ENCODE measurements at places on chromosomes 1 and 21. TPM values are rescaled to one million over a fixed set of nuclear protein-coding genes. Genes with fewer than 3 reads are reported as not detected.

Gene MANEAL
- 1.9 TPM for total RNA-seq

Gene DTL
- 0.30 TPM for total RNA-seq

Gene MYOG
- not detected for total RNA-seq

Gene LCE6A
- total RNA-seq = not detected

Gene VANGL2
- total RNA-seq = 2.1 TPM

Gene CCDC17
- 1.2 TPM for total RNA-seq

Gene PDZK1
- 0.16 TPM for total RNA-seq

Gene CHI3L2
- 1.1 TPM for total RNA-seq

Gene KCNJ9
- 0.05 TPM for total RNA-seq

Gene NUDC
- total RNA-seq = 68.9 TPM

GRCh38 chr1:236403905-236404696 lies 10.0 kb downstream of the EDARADD start:
- no peak for DNase-seq

DNA sequence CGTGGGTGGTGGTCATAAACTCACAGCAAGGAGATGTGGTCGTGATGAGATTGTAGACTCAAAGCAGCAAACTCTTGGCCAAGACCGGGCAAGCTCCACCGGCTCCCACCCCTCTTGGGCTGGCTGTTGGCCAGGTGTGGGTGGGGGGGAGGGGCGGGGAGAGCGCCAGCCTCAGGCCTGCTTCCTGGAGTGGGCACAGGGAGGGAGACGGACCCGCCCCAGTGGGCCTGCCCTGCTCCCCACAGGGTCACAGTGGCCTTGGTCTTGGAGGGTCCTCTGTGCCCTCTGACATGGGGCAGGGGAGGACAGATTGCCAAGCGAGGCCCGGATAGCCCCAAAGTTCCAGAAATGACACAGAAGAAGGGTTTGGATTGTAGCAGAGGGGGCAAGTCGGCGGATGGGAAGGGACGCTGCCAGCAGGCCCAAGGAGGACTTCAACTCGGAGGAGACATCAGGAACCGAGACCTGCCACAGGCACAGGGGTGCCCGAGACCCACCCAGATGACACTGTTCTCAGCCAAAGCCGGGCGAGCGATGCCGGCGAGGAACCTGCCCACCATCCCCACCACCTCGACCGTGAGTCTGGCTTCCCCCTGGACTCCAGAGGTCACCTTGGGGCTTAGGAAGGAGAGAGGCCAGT lies 85.4 kb upstream of the ACTRT2 start:
- DNase-seq = no peak

- no peak for DNase-seq
Observed at GRCh38 chr1:220579317-220579716, 51.4 kb downstream of the MARK1 start.

- no peak for DNase-seq
Observed at GRCh38 chr1:48678710-48679505, 97.8 kb downstream of the BEND5 start.

DNA sequence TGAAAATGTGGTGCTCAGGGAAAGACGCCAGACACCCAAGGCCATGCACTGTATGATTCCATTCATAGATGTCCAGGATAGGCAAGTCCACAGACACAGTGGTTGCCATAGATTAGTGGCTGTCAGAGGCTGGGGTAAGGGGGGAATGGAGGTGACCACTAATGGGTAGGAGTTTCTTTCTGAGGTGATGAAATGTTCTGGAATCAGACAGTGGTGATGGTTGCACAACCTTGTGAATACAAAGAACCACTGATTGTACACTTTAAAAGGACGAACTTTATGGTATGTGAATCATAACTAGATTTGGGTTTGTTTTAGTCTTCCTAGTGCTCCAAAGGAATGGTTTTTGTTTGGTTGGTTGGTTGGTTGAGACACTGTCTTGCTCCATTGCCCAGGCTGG lies 51.7 kb downstream of the PRAMEF20 start:
- no peak for DNase-seq

DNA sequence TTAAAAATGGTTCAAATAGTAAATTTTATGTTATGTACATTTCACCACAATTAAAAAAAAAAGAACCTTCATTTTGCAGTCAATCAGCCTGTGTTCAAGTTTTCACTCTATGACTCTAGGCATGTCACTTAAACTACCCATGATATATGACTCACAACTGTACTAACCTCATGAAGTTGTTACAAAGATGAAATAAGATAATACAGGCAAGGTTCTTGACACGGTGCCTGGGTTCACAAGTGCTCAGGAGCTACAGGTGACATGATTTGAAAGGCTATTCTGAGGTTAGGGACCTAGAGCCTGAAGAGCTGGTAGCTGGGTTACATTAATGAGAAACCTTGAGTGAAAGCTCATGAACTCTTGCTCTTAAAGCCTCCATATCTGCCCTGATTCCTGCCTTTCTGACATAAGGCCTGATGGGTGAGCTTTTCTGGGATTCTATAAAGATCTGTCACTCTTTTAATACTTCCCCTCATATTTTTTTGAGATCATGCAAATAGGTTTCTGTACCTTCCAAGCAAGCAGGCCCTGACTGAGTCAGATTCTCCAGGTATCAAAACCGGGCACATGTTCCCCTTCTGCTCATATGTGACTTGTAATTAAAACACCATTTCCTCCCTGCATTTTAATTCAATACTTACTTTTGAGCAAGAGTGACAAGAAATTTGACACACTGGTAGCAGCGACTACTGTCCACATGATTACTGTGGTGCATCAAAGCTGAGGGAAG lies 34.0 kb downstream of the PCSK9 start:
- DNase-seq = no peak

DNA sequence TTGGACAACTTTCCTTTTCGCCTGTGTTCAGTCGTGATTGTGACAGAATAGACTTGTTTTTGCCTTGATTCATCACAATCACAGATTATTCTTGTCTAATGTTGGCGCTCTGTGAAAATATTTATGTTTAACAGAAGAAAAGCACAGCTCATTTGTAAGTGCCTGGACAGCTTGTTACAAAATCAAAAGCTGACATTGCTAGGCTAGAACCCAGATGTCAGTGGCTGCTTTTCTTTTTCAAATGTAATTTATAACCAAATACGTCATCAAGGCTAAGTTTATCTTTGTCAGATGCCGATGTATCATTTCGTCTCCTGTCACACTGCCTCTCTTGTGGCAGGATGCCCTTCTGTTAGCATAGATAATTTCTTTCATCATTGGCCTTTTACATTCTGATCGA lies 1227.3 kb downstream of the PLA2G4A start:
- no peak for DNase-seq

DNA sequence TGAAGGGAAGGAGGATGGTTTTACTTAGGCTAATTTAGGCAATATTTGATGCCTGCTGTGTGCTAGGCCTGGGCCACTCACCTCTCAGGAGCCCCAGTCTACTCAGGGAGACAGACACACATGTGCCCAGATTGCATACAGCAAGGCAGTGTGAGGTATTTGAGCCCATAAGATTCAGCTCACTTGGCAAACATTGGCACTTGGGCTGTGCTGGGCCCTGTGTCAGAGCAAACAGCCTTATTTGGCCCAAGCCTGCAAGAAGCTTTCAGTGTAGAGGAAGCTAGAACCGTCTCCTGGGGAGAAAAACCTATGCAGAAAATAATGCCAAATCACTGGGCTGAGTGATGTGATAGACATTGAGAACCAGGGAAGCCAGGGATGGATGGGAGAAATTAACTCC lies 3.9 kb upstream of the SYNC start:
- DNase-seq = no peak

DNA sequence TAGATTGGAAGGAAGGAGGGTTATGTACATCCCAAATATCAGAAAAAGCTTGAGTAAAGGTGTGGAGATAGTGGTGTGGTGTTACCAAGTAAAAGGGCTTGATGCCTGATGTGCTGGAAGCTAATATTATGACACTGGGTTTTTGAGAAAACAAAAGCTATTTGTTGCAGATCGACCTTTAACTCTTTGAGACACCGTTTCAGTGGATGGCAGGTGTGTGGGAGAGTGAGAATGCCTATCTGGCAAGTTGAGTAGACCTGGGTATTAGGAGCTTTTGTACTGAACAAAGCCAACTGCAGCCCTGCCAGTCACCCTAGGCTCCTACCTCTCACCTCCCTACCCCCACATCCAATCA lies 1.4 kb downstream of the MMACHC start:
- DNase-seq = no peak

DNA sequence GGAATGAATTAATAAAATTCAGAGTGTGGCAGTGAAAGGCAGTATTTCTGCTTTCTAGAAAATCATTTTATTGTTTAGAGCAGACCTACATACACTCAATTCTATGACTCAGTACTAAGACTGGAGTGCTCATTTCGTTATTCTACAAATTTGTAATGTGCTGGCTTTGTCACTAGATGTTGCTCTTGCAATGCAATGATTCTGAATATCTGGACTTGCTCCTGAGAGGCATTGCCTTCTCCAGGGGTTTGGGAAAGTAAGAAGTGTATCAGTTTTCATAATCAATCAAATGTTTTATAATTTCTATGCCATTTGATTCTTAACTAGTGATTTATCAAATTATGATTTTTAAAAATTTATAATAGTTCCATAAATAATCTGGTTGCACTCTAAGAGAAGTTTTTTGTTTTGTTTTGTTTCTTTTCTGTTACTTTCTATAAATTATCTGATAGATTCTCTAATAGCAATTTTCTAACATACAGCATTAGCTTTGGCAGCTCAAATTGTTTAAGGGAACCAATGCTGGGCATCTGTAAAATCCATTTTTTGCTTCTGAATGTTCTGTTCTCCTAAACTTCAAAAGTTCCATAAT lies 280.5 kb upstream of the SGIP1 start:
- DNase-seq = no peak

- no peak for DNase-seq
Observed at GRCh38 chr1:77742011-77742555, 17.6 kb downstream of the USP33 start.

- DNase-seq = no peak
Observed at GRCh38 chr1:169941982-169942830, 48.5 kb upstream of the SCYL3 start.

DNA sequence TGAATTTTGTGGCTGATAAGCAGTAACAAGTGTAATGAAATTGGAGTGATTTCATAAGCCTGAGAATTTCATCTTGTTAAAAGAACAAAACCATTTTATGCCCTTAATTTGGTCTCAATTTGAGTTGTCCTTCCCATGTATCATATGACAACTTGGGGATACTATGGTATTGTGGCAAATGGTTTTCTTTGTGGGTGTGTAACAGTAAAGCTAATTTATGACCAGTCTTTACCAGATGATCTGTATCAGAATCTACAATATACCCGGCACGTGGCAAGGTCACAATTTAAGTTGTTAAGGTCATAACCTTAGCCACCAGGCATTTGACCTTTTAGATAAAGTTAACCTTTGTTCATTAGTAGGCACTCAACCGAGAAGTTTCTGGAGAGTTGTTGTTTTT lies 9.1 kb downstream of the NFIA start:
- no peak for DNase-seq

- DNase-seq = no peak
Observed at GRCh38 chr1:69528376-69528775, 39.3 kb upstream of the LRRC7 start.

DNA sequence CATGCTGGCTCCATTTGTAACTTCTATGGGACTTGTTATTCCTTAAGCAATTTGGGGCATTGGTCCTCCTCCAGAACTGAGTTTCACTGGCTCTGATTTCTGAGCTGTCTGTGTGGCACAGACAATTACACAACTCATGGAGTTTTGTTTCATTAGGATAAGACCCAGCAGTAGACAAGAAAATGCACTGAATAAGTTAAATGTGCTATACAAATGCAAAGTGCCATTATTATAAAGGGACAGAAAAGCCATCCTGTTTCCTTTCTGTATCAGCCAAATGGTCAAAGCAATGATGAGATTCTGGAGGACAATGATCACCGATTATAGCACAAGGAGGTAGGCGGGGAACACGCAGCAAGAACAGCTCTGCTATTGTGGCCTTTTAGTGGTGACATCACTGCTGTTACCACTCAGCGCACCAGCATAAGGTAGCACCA lies 81.9 kb downstream of the CNIH3 start:
- DNase-seq = no peak

DNA sequence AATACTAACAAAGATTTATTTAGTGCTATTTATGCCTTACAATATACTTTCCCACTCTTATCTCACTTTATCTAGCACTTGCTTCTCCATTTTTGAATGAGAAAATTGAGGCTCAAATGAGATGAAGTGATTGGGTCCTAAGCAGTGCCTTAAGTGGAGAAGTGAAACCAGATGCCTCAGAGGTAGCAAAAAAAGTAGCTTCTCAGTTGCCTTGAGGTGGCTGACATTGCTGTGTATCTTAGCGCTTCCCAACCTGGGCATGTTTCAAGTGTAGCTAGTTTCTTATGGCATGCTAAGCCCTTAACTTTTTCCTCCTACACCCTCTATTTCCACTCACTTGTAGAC lies 390.4 kb downstream of the OMA1 start:
- no peak for DNase-seq

DNA sequence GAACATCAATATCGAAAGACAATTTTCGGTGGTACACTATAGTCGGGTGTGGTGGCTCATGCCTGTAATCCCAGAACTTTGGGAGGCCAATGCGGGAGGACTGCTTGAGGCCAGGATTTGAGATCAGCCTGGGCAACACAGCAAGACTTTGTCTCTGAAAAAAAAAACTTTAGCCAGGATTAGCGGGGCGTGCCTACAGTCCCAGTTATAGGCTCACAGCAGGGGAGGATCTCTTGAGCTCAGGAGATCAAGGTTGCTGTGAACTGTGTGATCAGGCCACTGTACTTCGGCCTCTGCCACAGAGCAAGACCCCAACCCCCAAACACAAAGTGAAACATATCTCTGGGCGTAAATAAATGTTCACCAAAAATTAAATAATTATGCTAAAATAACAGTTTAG lies 1.6 kb downstream of the TADA1 start:
- no peak for DNase-seq

DNA sequence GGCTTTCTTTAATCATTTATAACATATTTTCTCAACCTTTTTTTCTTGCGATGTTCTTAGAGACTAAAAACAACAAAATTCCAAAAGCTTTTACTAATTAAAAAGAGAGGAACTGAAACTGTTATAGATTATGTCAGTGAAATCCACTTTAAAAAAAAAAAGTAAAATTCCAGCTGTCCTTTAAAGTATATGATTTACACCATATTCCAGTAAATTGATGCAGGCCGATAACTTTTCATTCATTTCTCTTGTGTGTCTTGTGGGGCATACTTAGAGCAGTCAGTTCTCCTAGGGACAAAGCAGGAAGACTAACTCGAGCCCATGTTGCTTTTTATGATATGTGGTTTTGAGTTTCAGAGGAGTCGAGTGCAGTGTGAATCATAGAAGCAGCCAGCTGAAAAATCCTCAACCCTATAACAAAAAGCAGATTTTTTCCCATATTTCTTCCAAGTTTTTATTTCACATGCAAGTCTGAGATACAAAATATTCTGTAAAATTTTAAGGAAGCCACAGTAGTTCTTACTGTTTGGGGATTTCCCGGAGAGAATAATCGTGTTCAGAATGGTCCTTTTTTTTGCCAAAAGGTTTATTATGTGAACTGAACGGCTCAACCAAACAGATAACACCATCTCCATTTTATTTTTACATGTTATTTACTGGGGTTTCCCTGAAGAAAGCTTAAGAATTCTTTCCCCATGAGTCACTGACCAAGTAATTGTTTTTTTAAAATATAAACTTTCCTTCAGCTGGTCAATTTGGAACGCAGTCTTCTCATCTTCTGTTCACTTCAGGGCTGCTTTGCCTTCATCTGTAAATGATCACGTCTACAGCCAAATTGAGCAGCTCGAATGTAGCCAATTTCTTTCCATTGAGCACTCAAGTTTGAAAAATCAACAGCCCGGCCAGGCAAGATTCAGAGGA lies 77.0 kb upstream of the C1orf105 start:
- no peak for DNase-seq

- DNase-seq = no peak
Observed at GRCh38 chr21:38121888-38122720, 134.7 kb upstream of the KCNJ15 start.

Data from left ventricle myocardium inferior (tissue), 1 donor.